NCI-H526 treated with DMSO at 0.1 percent for 48 hours (cell line): ENCODE measurements at places on chromosomes 3 and 15.
A peak's percentile ranks its signal among the peaks of the same experiment; 100 is the strongest.

DNA sequence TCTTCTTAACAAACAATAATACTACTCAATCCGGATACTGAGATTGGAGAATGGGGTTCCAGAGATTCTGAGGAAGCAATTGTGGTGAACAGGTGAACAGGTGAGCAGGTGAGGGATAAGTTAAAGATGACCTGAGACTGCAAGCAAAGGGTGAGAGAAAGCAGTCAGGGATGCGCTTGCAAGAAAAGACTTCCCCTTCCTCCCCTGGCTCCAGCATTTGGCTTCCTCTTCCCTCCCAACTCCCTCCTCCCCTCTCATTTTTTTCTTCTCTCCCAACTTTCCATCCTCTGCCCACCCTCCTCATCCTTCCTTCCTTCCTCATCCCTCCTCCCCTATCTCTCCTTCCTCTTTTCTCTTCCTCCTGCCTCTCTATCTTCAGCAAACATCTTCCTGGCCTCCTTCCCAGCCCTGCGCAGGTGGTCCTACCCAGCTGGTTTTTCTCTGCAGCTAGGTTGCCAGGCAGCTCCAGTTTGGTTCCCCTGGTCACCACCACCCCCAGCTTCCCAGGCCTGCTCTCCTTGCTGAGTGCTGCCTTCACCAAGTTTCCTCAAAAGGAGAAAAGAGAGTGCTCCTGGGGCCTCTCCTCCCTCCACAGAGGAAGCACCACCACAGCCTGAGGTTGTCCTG, 10.4 kb upstream of the VIPR1 start:
- DNase-seq = no peak

- DNase-seq = no peak
These were observed 20.7 kb upstream of the MYZAP start for GRCh38 chr15:57570994-57571393.

GRCh38 chr3:169750665-169751064, 14.2 kb downstream of the TERC start:
- DNase-seq = no peak

DNA sequence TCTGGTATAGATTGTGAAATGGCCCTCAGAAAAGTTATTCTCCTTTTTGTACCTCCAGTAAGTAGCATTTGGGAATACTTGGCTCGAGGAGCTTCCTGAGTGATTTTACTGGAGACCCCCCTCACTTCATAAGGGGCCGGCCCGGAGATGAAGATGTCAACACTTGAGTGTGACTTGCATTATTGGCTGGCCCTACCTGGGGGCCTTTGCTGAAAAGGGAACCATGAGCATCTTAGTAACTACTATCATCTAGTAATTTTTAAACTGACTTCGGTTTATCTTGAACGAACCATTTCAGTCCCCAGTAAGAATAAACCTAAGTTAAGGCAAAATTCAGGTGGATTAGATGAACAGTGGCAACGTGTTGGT, 1.3 kb downstream of the FAIM start:
- no peak for DNase-seq

- no peak for DNase-seq
These were observed 2.9 kb upstream of the C15orf39 start for GRCh38 chr15:75198560-75199356.

GRCh38 chr3:146106986-146107385, 54.0 kb downstream of the PLOD2 start:
- DNase-seq = no peak

DNA sequence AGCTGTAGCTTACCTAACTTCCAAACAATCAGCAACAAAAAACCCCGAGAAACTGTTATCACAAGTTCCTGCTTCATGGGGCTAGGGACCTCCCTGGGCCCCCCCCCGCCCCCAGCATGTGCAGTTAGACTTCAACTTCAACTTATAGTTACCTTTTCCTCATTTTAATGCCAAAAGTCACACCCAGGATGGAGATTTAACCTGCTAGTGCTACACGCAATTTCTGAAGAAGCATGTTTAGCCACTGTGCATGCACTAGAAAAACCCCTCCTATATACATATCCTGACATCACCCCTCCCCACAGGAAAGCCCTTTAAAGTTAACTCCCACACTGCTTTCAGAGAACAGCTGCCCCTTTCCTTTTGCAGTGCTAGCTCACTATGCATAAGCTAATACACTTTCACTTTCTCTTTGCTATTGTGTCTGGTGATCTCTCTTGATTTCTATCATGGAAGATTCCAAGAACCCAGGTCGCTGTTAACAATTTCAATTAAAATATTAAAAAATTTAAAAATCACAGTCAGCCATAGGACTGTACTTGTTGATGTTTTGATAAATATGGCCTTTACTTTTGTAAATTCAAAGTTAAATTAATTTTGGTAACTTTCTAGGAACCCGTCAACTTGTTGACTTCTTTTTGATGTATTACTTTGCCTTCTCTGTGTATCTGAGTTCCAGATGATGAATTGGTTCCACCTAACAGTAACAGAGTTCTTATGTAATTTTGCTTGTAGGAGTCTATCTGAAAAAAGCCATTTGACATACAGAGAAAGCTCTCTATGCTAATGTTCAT, 75.2 kb upstream of the ACAD9 start:
- no peak for DNase-seq

DNA sequence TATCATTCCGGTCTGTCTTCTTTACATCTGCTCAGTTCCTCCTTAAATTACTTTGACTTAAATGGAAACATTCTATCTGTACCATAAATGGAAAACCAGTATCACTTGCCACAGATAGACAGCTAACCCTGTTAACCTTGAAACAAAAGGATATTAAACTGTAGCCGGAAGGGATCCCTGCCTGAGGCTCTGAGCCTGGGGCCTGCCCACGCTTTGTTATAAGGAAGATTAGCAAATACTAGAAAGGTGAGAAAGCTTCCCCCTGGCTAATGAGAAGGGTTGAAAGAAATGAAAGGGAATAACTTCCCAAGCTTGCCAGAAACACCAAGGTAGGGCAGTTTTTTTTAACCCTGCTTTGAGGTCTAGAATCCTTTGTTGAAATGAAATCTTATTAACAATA, 927.6 kb downstream of the FHIT start:
- DNase-seq = no peak

GRCh38 chr3:193702967-193703366, 110.0 kb downstream of the OPA1 start:
- no peak for DNase-seq

GRCh38 chr3:20648294-20648693, 462.3 kb upstream of the SGO1 start:
- no peak for DNase-seq

GRCh38 chr3:123036352-123037014, 8.9 kb upstream of the SEMA5B start:
- no peak for DNase-seq

- no peak for DNase-seq
These were observed 6.8 kb downstream of the CD96 start for GRCh38 chr3:111548756-111549155.

GRCh38 chr3:142884531-142884930, 4.4 kb downstream of the PCOLCE2 start:
- DNase-seq = no peak

GRCh38 chr15:33068007-33068481, 126.5 kb downstream of the FMN1 start:
- DNase-seq = peak; percentile 49

DNA sequence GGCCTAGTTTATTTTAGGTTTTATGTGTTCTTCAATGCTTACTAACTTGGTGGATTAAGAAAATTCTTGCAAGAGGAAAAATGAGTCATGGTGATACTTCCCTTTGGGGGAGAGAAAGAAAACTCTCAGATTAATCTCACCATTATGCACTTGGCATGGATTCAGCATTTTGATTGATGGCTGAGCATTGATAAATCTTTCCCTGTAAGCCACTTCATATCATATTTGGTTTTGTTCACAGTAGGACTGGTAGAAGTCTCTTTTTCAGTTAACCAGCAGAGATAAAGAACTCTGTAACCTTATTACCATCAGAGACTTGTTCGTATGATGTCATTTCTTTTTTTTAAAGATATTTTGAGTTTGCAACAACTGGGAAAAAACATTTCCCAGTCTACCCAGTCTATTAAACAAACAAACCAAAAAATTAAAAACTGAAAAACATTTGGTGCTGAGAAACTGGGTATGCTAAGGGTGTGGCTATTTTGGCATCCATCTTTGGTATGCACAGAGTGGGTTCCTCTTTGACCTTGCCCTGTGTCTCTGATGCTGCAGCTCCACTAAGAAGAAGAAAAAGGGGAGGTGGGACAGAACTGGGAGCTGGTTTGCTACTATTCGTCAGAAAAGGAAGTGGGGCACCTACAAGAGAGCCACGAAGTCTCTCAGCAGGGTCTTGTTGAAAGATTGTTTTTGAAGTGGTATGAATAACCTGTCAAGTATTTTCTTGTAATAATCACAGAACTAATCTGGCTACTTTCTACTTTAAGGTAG, 17.2 kb downstream of the TMOD3 start:
- no peak for DNase-seq

- no peak for DNase-seq
These were observed 26.5 kb downstream of the EIF2AK4 start for GRCh38 chr15:39960411-39960810.

DNA sequence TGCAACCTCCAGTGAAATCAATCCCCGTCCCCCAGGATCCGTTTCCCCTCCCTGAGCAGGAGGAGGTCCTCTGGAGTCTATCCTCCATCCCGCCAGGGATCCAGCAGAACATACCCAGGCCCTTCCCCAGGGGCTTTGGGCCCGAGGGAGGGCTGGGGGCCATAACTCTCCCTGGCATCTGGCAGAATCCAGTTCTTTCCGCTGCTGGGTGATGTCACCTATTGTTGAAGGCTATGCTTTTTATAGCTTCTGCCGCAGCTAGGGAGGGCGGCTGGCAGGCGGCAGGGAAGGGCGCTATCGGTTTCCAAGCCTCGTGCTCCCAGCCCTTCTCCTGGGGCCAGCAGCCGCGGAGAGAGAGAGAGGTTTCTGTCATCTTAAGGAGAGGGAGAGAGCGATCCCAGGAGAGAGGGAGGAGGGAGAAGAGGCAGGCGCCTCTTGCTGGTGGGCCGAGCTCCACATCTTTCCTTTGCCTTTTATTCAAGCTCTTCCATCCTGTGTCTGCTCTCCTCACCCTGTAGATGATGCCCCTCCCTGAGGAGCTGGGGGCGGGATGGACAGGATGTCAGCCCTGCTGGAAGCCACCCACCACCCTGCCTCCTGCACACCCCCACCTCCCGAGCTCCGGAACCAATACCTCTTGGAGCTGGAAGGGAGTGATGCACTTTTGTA, 120.1 kb downstream of the ANP32A start:
- peak; percentile 19 for DNase-seq

DNA sequence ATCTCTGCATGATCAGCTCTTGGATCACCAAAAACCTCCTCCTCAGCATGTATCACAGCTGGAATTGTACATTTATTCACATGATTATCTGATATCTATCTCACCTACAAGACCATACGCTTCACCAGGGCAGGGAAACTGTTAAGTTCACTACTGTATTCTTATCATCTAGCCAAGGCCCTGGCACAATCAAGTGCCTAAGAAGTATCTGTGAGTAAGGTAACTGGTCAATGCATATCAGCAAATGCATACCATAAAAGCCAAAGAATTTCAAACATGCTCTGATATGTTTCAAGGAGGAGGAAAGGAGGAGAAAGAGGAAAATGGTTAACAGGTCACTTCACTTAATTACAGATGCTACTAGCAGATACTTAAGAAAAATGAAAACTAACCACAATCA, 158.4 kb downstream of the LIPC start:
- no peak for DNase-seq

- no peak for DNase-seq
These were observed 413.9 kb downstream of the RBMS3 start for GRCh38 chr3:29694783-29695182.

GRCh38 chr15:96891046-96891445, 560.5 kb downstream of the NR2F2 start:
- DNase-seq = no peak

GRCh38 chr3:31762097-31762764, 218.8 kb downstream of the OSBPL10 start:
- no peak for DNase-seq

DNA sequence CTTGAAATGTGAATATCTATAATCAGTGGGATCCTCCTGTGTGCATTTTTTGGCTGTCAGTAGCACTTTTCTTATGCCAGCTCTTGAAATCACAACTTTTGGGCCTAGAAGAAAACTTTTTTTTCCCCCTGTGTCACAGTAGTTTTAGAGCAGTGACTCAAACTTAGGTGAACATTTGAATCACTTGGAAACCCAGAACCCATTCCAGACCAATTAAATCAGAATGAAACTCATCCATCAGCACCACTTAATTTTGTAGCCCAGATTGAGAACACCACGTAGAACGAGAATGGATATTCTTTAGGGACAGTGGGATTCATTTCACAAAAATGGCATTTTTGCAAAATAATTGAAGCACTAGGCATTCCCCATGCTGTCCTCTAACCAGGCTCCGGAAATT, 224.8 kb upstream of the NANOGP8 start:
- no peak for DNase-seq

- no peak for DNase-seq
These were observed 38.1 kb upstream of the IGDCC4 start for GRCh38 chr15:65460741-65461347.

- DNase-seq = no peak
These were observed 18.6 kb downstream of the RFTN1 start for GRCh38 chr3:16494814-16495431.

GRCh38 chr3:140081887-140082286, 146.9 kb downstream of the CLSTN2 start:
- no peak for DNase-seq

GRCh38 chr3:130707902-130708601, 38.6 kb downstream of the PIK3R4 start:
- no peak for DNase-seq

DNA sequence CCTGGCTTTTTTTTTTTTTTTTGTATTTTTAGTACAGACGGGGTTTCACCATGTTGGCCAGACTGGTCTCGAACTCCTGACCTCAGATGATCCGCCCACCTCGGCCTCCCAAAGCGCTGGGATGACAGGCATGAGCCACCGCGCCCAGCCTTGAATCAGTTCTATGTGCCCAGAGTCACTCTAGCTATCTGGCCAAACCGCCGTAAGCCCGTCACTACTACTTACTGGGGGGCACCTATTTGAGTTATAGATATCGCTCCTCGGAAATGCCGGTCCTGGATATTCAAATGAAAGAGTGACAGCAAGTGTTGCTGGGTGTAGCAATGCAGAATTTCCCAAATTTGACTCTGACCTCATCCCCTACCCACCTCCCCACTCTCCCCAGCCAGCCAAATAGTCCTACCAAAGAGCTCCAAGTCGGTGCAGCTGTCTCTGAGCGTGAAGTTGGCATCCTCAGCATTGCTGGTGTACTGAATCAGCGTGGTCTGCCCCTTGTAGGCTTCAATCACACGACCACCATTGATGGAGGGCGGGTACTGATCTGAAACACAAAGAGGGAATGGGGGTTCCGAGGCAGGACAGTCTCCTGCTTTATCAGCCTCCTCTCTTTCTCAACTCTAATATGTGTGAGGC, 38.1 kb downstream of the MUC20 start:
- no peak for DNase-seq
